Astrocyte of the spinal cord (primary cell): ENCODE measurements at places on chromosomes 7 and 10.

- DNase-seq, result no peak
Observed at GRCh38 chr10:28135258-28135657, 136.4 kb upstream of the ODAD2 start.

GRCh38 chr7:104264285-104264684 is 56.5 kb upstream of the ORC5 start:
- peak; percentile 10 for DNase-seq

- no peak for DNase-seq
Observed at GRCh38 chr7:94679358-94679757, 23.4 kb upstream of the SGCE start.

GRCh38 chr10:113557424-113557862 is 4.6 kb downstream of the HABP2 start:
- DNase-seq, result no peak

DNA sequence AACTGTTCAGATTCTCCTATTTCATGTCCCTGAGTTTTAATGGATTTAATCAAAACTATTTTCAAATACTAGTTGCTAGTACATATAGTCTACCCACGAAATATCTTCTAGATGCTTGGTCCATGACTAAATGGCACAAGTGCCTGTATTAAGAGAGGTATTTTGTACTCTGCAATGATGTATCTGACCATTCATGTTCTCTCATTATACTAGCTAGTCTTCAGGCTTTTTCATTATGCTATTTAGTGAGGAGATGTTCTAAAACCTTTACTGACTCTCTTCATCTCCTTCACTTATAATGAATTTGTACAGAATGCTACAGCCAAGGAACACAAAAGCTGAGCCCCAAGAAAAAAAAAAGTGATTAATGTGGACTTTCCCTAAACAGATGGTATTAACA is 222.5 kb downstream of the AHR start:
- no peak for DNase-seq

GRCh38 chr10:102185811-102186527 is 33.8 kb downstream of the NOLC1 start:
- no peak for DNase-seq

GRCh38 chr7:21076054-21076453 is 289.4 kb upstream of the SP8 start:
- no peak for DNase-seq

DNA sequence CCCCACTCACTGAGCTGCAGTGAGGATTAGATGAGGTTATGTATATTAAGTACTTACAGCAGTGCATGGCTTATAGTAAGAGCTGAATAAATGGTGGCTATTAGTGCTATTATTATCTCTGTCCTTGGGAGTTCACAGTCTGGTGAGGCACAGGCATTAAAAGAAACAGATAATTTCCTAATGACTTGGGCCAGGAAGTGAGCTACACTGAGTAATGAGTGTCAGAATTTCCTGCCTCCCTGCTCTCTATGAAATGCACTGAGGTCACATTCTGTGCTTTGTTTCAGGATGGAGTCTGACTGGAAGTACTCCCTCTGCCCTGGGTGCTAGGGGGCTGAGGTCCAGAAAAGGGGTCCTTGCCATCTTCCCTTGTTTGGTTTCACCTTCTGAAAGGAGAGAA is 48.7 kb upstream of the LOXL4 start:
- peak; percentile 31 for DNase-seq

DNA sequence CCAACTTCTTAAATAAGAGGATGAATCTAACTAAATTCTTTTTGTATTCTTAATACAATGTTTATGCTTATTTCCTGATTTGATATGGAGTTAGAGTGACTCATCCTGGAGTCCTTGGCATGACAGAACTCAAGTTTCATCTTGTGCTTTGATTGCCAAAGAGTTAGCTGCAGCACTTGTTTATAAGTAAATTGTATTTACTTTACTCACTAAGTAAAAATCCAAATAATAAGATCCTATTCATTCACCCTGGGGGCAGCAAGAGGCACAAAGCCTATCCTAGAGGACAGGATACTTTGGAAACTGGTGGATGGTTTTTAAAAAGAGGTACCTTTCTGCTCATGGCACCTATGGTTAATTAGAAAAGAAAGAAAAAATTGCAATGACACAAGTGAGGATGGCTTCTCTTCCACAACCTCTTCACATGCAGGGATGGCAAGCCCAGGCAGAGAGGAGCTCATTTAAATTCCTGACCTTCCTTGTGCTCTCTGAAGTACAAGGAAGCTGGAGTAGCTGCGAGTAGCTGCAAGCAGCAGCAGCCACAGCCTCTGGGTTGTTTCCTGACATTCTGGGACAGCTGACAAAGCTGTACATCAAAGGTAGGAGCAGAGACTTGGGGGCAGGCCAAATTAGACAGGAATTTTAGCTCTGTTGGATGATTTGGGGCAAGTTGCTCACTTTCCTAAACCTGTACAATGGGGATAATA is 28.5 kb upstream of the CROT start:
- peak; percentile 70 for DNase-seq

- peak; percentile 80 for DNase-seq
Observed at GRCh38 chr7:79820387-79820786, 314.2 kb upstream of the GNAI1 start.

DNA sequence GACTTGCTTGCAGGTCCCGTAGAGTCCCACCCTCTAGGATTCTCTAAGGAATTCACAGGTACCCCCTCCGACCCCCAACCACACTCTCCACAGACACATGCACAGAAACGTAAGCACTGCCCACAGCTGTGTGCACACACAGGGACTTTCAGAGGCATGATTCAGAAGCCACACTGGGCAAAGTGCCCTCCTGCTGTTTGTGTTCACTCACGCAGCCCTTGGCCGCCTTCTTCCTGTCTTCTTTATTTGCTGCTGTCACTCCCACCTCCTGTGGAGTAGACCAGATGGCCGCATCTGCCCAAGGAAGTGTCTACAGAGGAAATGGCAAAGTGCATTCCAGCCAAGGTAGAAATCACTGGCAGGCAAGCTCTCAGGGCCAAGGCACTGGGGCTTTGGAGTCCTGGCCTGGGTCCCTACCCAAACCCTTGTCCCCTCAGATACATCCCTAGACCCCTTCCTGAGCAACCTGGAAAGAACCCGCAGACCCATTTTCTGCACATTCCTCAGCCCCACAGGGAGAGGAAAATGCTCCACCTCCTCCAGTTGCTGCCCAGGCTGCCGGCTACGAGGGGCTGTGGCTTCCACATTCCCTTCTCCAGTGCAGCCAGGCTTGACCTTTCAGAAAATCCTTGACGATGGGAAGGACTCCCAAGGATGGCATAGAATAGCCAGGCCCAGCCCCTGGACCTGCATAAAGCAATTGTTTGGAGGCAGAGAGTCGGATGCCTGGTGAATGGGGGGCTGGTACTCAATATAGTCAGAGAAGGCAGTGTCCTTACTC is 21.6 kb upstream of the GIMAP8 start:
- peak; percentile 87 for DNase-seq

DNA sequence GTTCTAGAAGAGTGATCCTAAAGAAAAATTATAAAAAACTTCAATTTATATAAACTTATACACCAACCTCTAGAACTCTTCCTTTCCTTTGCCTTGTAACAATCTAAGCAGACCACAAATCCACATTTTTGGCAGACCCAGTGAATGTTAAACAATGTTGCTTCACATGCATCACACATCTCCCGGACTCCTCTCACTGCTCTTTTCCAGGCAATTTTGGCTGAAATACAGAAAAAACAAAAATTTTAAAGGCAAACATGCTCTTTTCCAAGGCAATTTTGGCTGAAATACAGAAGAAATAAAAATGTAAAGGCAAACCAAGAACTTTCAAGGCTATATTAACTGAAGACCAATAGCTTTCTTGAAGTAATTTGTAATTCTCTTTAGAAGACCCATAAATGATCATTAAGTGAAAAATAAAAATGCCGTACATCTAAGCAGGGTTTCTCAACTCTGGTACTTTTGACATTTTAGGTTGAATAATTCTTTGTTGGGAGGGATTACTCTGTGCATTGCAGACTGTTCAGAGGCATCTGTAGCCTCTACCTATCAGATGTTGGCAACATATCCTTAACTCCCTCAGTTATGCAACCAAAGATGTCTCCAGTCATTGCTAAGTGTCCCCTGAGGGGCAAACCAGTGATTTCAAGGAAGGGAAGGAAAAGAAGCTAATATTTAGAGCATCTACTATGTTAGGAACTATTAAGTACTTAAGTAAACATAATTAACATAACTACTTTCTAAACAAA is 64.4 kb downstream of the NRBF2 start:
- DNase-seq, result peak; percentile 91

- no peak for DNase-seq
Observed at GRCh38 chr7:37494926-37495325, 46.3 kb upstream of the ELMO1 start.

DNA sequence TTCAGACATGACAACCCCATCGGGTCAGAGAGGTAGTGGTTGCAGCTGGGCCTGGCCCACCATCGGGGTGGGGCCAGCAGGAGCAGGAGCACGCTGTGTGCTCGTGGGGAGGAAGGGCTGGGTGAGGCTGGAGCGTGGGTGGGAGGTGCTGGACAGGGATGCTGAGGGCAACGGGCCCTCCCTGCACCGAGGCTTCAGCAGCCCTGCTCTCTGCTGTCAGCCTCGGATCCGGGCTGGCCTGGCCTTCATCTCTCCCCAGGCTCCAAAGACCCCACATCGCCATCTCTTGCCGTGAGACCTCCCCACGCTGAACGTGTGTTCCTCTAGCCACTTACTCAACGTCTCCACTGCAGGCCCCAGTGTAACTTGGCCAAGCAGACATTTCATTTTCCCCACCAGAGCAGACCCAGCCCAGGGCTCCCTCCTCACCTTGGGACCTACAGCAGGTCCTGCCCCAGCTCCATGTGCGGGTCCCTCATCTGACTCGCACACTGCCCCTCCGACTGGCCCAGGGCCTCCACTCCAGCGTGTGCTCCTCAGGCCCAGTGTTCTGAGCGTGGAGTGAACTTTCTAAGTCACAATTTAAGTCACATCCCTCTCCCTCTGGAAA is 462.4 kb downstream of the DNAJB6 start:
- DNase-seq, result no peak

DNA sequence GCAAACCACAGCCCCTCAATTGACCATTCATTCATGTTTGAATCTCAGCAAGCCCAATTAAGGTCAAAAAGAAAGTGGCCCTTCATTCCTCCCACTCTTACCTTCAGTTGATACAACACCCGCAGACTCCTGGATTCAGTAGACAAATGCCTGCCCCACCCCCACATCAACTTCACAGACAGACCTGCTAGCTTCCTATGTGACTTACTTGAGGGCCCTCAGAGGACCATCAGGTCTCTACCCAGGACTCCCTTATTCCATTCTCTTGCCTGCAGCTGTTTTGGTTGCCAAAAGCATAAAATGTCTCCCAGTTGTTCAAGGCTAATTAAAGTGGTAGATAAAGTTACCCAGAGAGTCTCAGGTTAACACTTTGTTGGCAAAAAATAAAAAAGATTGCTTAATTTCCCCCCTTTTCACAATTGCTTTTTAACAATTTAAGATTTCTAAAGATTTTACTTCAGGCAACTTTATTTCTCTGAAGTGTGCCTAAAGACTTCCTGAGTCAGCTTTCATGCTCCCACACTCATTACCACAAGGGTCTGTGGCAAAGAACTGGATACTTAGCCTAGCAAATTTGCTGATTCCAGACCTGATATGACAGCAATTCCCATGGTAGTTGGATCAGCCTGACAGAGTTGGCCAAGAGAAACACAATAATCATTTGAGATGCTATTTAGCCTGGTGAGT is 3.3 kb upstream of the MTERF1 start:
- DNase-seq, result peak; percentile 65

- DNase-seq, result no peak
Observed at GRCh38 chr10:78179886-78180705, 146.4 kb downstream of the RPS24 start.

DNA sequence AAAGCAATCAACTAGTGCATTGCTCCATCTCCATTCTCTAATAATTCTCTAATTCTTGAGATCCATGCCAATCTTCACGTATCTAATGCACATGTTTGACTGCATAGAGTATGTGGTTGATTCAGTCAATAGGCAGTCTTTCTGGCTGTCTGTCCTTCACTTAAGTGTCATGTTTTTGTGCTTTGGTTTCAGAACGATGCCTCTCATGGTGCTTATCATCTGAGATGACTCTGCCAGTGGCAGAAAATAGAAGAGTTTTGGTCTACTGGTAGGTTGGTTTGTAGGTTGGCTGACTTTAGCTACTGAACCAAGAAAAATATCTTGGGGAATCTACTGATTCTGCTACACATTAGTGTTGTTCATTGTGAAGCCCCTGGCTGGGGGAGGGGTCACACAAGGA is 364.2 kb downstream of the SFMBT2 start:
- no peak for DNase-seq

GRCh38 chr10:68787813-68788212 is 39.5 kb upstream of the STOX1 start:
- no peak for DNase-seq

GRCh38 chr10:78041170-78042057 is 7.8 kb downstream of the RPS24 start:
- DNase-seq, result no peak

GRCh38 chr10:94285271-94285670 is 77.5 kb downstream of the NOC3L start:
- DNase-seq, result no peak

DNA sequence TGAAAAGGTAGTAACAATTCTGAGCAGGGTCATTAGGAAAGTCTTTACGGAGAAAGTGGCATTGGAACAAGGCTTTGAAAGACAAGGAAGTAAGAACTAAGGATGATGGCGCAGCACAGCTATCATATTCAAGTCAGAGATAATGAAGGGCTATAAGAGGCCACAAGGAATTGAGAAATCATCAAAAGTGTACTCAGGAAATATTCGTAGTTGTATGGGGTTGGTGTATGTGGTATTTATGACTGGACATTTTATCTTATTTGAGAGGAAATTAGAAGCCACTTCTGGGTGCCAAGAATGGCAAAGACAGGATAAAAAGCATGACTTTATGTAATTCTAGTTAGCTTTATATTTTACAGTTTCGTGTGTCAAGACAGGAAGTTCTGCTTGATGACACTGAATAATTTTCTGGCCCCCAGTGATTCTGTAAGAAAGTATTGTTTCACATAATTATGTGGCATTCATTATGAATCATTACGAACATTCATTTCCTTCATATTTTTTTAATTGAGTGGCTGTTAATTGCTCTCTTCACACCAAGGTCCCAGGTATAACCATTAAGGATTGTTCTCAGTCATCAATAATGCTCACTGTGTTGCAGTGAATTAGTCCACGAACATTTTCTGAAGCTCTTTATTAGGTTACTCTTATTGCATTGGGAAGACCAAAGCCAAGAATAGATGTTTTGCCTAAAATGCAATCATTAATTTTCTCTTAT is 244.3 kb downstream of the PHF14 start:
- no peak for DNase-seq

- DNase-seq, result peak; percentile 6
Observed at GRCh38 chr10:99276848-99277486, 41.3 kb upstream of the HPSE2 start.
